Stromal cell of bone marrow (primary cell): ENCODE measurements at places on chromosomes 4 and X.

- no peak for DNase-seq
These were observed 21.8 kb downstream of the TSPAN7 start for GRCh38 chrX:38583181-38583580.

DNA sequence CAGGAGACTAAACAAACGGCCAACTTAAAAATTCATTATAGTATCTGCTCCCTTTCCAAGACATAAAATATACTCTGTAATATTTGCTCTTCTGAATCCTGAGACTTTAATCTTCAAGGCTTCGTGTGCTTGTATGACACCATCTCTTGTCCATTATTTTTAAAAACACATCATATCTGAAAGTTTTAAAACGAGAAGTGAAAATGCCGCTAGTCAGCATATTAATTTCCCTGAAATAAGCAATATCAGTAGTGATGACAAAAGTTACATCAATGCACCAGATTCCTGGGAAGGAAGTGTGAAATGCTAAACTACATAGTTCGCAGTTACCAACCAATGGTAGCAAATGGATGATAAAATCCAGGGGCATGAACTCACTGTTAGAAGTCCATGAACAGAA, 66.8 kb upstream of the EXOC1L start:
- DNase-seq, result no peak

DNA sequence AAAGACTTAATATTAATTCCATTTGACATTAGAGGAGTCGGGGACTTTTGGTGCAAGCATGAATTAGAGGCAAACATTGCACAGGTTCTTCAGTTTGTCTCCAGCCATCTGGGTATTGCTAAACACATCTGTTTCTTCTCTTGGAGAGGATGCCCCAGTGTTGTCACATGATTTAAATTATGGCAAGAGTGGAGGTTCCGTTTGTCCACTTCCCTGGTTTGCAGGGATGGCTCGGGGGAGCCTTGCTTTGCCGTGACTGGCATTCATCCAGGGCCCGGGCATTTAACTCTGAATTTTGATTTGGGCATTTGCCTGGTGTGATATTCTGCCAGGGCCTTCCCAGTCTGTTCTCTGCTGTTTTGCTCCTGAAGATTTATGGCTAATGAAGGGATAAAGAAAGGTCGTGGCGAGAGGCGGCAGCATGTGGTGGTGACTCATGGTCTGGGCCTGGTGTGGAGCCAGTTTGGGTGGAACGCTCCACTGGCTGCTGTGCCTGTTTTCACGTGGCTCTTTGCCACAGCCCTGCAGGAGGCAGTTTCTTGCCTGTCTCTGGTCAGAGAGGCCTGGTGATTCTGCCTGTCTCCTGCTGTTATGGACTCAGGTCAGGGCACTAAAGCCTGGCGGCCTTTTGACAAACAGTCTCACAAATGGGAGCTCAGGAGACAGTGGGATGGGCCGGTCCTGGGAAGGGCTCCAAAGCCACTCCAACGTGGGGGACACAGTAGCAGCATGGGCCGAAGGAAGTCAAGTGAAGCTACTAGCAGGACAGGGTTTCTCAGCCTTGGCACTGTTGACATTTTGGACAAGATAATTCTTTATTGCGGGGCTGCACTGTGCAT, 99.4 kb upstream of the PGRMC2 start:
- peak; percentile 97 for DNase-seq

GRCh38 chr4:159413306-159413943, 310.5 kb downstream of the RAPGEF2 start:
- no peak for DNase-seq

GRCh38 chr4:89486673-89487072, 179.1 kb upstream of the GPRIN3 start:
- DNase-seq, result no peak

DNA sequence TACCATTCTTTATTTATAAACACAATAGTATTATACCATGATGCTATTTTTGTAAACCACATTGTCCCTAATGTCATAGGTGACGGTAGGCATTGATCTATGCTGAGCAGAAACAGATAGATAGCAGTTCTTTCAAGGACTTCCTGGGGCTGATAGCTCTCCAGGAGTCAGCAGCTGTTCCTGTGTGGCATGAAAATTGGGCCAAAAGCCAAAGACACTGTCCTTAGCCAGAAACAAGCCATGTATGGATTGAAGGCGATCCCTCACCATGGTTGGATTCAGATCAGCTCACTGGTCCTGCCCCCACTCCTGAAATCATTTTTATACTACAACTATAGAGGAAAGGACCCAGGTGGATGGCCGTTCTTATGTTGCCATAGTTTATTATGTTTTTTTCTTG, 53.6 kb downstream of the DDX60 start:
- no peak for DNase-seq

GRCh38 chr4:81137446-81137845, 77.6 kb downstream of the PRKG2 start:
- DNase-seq, result no peak

GRCh38 chr4:164177753-164178152, 576.2 kb upstream of the SMIM31 start:
- no peak for DNase-seq

DNA sequence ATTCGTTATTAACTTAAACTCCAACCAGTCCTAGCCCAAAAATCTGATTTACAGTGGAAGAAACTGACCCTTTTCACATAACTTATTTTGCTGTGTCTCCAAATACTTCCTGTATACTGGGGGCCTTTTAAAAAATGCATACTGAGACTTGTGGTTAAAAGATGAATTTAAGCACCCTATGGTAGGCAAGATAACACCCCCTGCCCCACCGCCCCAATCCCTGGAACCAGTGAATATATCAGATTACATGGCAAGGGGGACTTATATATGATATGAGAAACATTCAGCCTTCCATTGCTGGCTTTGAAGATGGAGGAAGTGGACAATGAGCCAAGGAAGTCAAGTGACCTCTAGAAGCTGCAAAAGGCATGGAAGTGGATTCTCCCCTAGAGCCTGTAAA, 3.1 kb upstream of the CLCN3 start:
- DNase-seq, result no peak

DNA sequence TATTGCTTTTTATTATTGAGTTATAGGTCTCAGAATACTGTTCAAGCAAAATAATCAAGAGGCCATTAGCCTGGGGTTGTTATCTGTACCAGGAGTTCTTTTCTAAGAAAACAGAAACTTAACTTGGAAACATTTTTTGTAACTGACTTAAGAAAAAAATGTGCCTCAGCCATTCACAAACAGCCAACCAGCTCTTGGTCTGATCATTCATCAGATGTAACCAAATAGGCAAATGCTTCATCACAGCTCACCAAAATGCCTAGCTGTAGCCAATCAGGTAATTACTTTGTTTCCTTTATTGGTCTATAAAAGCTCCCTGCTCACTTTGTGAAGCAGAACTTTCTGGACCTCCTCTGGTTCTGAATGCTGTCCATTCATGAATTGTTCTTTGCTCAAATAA, 387.7 kb downstream of the FAT4 start:
- DNase-seq, result no peak

- DNase-seq, result no peak
These were observed 137.6 kb upstream of the SPIN4 start for GRCh38 chrX:63488546-63489373.

DNA sequence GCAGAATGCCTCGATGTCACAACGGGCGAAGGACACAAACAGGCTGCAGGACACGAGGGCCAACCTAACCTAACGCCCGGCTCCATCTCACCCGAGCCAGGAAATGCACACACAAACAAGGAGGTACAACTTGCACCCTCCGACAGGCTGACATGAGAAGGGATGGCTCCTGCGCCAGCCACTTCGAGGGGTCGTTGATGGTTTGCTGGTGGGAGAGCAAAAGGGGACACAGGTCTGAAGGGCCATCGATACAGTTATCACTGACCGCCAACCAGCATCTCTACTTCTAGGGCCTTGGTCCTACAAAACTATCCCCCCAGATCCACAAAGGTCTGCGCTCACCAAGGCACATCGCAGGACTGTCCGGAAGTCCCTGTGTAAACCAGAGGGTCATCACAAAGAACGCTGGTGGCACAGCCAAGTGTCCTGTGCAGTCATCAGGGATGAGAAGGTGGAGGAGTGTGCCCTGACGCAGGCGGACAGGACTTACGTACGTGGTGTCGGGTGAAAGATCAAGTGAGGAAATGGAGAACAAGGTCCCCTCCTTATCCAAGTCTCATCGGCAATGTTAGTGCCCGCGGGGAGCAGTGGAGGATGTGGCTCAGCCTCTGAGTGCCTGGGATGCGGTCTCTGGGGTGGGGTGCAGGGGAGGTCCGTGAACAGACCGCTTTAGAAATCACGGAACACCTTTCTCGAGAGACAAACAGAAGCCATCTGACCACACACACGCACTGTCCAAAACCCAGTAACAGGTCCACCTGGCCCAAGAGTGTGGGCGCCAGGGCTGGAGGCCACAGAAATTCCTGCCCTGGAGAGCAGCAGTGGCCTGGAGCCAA, 7.0 kb downstream of the MXD4 start:
- no peak for DNase-seq

DNA sequence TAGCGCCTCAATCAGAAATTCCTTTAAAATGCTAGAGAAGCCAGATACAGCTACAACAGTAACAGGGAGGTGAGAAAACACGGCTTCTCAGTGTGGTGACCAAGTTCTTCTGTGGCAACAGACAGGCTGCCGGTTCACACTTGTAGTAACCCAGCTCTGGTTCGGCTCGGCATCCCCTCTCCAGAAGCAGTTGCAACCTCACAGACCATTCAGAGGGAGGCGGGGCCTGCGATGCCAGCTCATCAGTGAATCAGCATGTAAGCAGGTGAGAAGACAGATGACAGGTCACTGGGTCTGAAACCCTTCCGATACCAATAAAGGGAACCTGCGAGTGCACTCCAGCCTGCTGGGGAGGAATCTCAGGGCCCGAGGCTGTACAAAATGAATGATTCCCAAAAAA, 251.0 kb downstream of the KCNIP4 start:
- DNase-seq, result no peak

DNA sequence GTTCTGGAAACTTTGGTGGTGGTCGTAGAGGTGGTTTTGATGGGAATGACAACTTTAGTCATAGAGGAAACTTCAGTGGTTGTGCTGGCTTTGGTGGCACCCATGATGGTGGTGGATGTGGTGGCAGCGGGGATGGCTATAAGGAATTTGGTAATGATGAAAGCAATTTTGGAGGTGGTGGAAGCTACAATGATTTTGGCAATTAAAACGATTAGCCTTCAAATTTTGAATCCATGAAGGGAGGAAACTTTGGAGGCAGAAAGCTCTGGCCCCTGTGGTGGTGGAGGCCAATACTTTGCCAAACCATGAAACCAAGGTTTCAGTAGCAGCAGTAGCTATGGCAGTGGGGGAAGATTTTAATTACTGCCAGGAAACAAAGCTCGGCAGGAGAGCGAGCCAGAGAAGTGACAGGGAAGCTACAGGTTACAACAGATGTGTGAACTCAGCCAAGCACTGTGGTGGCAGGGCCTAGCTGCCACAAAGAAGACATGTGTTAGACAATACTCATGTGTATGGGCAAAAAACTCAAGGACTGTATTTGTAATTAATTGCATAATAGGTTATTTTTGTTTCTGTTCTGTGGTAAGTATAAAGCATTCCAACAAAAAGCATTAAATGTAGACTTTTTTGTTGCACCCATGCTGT, 23.2 kb upstream of the SOD3 start:
- DNase-seq, result no peak

DNA sequence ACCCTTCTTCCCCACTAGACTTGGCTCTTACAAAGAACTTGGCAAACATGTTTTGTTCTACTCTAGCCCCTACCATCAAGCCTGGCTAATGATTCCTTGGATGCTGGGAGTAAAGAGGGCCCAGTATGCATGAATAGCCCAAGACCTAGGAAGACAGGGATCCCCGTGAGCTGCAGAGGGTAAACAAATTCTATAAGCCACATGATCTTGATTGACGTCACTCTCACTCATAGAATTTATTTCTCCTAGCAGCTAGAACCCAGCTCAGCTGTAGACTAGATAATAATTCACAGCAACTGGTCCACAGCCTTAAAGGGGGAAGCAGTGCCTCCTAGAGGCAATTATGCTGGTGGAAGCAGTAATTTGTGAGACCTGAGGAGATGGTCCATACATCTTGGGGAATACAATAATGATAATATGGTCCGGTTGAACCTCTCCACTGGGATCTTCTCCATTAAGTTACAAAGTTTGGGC, 16.1 kb upstream of the USO1 start:
- DNase-seq, result no peak

- no peak for DNase-seq
These were observed 11.8 kb downstream of the HTN1 start for GRCh38 chr4:70062000-70062399.

- DNase-seq, result no peak
These were observed 17.1 kb downstream of the RPS6KA6 start for GRCh38 chrX:84170931-84171330.

DNA sequence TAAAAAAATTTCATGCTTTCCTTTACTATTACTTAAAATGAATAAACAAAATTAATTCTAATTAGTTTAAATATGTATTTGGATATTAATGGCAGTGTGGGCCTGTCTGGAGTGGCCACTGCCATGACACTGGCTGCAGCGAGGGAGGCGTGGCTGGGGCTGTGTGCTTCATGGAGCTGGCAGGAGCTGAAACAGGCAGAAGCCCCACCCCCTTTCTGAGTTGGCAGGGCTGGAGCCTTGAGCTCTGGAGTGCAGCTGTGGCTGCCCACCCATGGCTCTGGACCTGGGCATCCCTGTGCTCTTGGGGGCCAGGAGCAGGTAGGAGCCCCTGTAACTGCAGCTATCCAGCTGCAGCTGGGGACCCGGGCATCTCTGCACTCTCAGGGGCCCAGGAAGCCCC, 8.2 kb upstream of the HSD17B11 start:
- DNase-seq, result no peak

GRCh38 chrX:9180623-9181022, 146.7 kb upstream of the FAM9B start:
- no peak for DNase-seq

GRCh38 chr4:124199755-124200154, 512.8 kb downstream of the ANKRD50 start:
- peak; percentile 35 for DNase-seq

DNA sequence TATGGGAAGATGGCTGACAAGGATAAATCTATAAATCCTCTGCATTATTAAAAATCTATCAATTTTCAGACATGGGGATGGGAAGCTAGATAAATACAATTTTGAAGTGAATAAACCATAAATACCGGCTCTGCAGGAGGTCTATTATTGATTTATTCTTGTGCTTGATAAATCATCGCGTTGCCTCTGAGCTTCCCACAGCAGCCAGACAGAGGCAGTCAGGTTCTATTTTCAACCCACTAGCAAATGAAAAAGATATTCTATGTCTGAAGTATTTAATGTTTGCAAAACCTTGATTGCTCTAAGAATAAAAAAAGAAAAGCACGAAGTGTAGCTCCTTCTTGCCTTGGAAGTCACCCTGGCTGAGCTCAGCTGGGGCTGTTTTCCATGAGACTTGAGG, 216.2 kb downstream of the DHRSX start:
- no peak for DNase-seq

DNA sequence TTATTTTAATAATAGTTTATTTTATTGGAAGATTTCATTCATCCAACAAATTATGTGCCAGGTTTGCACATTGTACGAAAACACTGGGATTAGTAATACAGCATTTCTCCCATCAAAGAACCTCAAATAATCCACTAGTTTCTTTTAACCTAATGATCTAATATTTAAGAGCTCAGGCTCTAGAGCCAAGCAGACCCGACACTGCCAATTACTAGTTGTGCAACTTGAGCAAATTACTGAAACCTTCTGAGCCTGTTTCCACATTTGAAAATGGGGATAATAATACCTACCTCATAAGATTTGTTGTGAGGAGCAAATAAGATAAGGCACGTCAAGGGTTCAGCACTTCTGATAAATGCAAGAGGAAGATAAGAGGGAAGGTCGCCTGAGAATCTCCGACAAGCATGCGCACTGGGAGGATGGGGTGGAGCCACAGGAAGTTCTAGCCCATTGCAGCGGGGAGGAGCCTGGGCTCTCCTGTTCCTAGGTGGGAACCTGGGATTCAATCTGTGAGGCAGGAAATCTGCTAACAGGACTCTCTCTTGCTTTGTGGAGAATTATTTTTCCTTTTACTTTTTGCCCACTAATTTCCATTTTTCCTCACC, 141.5 kb upstream of the SMAD1 start:
- DNase-seq, result no peak
